ENCODE measurements at places on chromosomes 4 and X.

DNA sequence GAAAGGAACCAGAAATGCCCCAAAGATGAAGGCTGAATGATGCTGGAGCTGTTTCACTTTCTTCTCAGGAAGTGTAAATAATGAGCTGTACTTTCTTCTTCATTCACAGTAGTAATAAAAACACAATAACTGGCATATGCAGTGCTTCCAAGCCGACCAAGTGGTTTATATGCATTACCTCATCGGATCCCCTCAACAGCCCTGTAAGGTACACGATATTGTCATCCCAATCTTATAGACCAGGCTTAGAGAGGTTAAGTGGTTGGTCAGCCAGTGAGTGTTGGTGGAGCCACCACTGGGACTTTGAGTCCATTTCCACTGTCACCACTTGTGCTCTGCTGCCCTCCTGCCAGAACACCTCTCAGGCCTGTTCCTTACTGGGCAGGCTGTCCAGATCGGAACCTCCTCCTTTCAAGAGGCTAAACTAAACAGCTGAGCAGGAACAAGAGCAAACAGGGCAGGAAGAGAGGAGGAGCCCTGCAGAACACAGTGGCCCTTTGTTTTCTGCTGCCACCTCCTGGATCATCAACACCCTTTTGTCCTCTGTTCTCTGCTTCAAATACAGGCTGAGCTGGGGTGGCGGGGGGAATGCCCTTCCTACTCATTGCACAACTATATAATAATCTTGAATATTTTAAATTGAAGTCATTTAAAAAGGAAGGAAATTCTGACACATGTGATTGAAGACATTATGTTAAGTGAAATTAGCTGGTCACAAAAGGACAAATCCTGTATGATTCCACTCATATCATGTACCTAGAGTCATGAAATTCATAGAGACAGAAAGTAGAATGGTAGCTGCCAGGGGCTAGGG lies 112.5 kb upstream of the ATP6AP2 start:
- DNase-seq = no peak

DNA sequence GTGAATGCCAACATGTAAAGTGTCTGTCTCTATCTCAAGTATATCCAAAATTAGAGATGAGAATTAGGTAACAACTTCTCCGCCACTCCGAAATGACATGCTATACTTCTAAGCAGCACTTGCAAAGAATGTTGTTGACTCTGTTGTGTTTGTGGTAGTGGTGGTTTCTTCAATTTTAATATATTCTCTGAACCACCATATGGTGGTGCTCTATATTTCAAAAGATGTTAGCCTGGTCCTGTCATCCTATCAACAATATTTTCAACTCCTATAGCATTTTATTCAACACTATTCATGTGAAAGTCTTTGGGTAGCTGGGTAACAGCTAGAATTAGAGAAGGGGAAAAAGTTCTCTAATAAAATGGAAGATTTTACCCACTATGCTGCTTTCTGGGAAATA lies 1622.8 kb upstream of the IGFBP7 start:
- DNase-seq = no peak

DNA sequence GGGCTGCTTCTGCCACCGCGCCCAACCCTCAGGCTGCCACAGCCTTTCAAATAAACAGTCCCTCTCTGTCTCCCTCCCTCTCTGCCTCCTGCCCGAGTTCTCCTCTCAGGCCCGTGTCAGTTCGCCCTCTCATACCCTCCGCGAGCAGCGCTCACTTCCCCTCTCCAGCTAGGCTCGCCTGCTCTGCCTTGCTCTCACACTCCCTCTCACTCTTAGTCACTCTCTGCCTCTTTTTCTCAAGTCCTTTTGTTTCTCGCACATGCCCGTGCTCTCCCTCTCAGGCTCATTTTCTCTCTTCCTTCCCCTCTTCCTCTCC lies 3.2 kb downstream of the EFNB1 start:
- no peak for DNase-seq

- DNase-seq = no peak
Measured at GRCh38 chrX:15737190-15737958, 696 bp upstream of the CA5B start.

GRCh38 chrX:17798921-17799320 lies 61.6 kb downstream of the SCML1 start:
- DNase-seq = no peak

DNA sequence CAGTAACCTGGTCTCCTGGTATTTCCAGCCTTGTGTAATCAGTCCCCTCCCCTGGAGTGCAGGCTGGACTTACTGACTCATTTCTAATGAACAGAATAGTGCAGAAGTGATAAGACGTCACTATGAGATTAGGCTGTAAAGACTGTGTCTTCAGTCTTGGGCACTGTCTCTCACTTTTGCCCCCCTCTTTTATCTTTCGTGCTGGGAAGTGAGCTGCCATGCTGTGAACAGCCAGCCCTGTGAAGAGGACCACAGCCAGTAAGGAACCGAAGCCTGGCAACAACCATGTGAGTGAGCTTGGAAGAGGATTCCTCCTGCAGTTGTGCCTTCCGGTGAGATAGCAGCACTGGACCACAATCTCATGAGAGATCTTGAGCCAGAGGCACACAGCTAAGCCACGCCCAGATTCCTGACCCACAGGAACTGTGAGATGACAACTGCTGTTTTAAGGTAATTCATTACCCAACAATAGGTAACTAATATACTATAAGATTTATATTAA lies 67.5 kb upstream of the GPR34 start:
- DNase-seq = no peak
